ENCODE measurements at places on chromosomes 1 and 21.

GRCh38 chr1:193831465-193831864, 645.1 kb upstream of the B3GALT2 start:
- no peak for DNase-seq

GRCh38 chr1:23114424-23115079, 54.1 kb downstream of the LUZP1 start:
- DNase-seq: no peak

- no peak for DNase-seq
These were observed 114.6 kb upstream of the KIAA0040 start for GRCh38 chr1:175307160-175307559.

GRCh38 chr1:153607381-153607780, 5.6 kb downstream of the S100A16 start:
- DNase-seq: no peak

GRCh38 chr1:29753244-29753643, 516.9 kb downstream of the PTPRU start:
- DNase-seq: no peak

- no peak for DNase-seq
These were observed 2.7 kb downstream of the GSTM4 start for GRCh38 chr1:109658533-109659042.

Data from COR-L47 (cell line).